ENCODE measurements at places on chromosomes 12 and 14. TPM values are rescaled to one million over a fixed set of nuclear protein-coding genes. Genes with fewer than 3 reads are reported as not detected.

Gene GMPR2
- 54.5 TPM for total RNA-seq

Gene PLBD1
- not detected for total RNA-seq

Gene PIANP
- 0.17 TPM for total RNA-seq

Gene PTGER2
- total RNA-seq = 94.5 TPM

Gene WASHC3
- total RNA-seq = 21.0 TPM

Gene MORN3
- 0.17 TPM for total RNA-seq

Data from natural killer cell treated with Interleukin-12 subunit alpha and Interleukin-12 subunit beta and Interleukin-15 and Interleukin-18, amount 100 ng/mL, for 72 hours (primary cell).